H4 (cell line): ENCODE measurements at places on chromosomes 1 and 21. TPM values are rescaled to one million over a fixed set of nuclear protein-coding genes. Genes with fewer than 3 reads are reported as not detected.

The LMX1A gene
- not detected in 2 replicates for total RNA-seq

The ANKRD34A gene
- 0.54 and 0.70 TPM in 2 replicates for total RNA-seq

The SLC37A1 gene
- total RNA-seq = 6.7 and 9.2 TPM in 2 replicates

The PODN gene
- 0.10 TPM in 1 of 2 replicates, not detected in the other for total RNA-seq

The MAN1C1 gene
- total RNA-seq = 0.95 TPM in 1 of 2 replicates, not detected in the other

The LCE2C gene
- total RNA-seq = not detected in 2 replicates

The MTARC1 gene
- total RNA-seq = 0.08 and 1.6 TPM in 2 replicates

The ATAD3C gene
- not detected in 2 replicates for total RNA-seq

The OVAAL gene
- total RNA-seq = not detected in 2 replicates

The TMEM125 gene
- not detected in 2 replicates for total RNA-seq

GRCh38 chr1:51063121-51063520, 38.9 kb upstream of the C1orf185 start:
- DNase-seq = peak; percentile 78

GRCh38 chr1:71667216-71667615, 586.4 kb upstream of the ZRANB2 start:
- peak; percentile 14 for DNase-seq

GRCh38 chr21:41943851-41944250, 10.0 kb downstream of the C2CD2 start:
- no peak for DNase-seq

GRCh38 chr1:118254491-118255425, 69.7 kb upstream of the SPAG17 start:
- no peak for DNase-seq

DNA sequence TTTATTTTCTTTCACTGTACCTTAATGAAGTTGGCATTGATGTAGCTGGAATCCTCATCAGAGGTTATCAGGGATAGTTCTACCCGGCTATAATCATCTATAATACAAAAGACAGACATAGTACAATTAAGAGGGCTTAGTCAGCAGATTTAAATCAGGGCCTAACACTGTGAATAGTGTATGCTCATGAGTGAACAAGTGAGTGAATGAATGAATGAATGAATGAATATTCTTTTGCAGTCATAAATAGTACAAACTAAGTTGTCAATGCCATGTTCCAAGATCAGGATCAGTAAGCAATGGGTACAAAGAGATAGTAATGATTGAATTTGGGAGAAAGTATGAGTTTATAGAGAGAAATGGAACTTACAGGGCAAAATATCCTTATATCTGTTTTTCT, 12.5 kb downstream of the PTPN22 start:
- DNase-seq = no peak

- DNase-seq = no peak
Observed at GRCh38 chr21:29477347-29477746, 178.6 kb downstream of the BACH1 start.

- DNase-seq = no peak
Observed at GRCh38 chr1:116785006-116785405, 30.8 kb downstream of the CD2 start.

GRCh38 chr1:64823691-64824476, 79.0 kb downstream of the RAVER2 start:
- DNase-seq = peak; percentile 87

DNA sequence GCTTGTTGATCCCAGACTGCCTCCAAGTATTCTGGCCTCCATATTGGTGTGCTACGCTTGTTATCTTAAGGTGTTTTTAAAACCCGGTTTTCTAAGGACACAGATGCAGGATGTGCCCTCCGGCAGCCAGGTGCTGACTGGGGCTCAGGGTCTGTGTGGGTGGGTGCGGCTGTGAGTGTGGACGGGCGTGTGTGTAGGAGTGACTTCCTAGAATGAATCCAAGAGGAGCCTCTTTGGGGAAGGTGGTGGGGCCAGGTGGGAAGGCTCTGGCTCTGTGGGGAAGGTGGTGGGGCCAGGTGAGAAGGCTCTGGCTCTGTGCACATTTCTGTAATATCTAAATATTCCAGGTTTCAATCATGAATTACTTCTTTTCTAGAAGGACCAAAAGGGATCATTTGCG, 12.8 kb upstream of the TSPEAR start:
- DNase-seq = no peak

- no peak for DNase-seq
Observed at GRCh38 chr1:44637702-44638411, 36.4 kb downstream of the TMEM53 start.
